ENCODE measurements at places on chromosomes 12 and 14.

- DNase-seq, result no peak
These were observed 89.0 kb downstream of the RFX4 start for GRCh38 chr12:106671840-106672239.

DNA sequence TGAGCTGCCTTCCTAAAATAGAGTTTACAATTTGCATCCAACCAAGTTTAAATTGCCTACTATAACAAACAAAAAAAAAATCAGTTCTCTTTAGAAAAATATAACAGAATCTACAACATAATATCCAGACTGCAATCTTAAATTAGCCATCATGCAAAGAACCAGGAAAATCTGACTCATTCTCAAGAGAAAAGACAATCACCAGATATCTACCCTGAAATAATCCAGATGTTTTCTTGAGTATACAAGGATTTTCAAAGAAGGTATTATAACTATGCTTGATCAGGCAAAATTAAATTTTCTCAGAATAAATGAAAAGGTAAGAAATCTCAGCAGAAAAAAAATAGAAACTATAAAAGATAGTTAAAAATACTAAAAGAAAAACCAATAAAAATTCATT, 115.6 kb downstream of the CCER1 start:
- DNase-seq, result no peak

DNA sequence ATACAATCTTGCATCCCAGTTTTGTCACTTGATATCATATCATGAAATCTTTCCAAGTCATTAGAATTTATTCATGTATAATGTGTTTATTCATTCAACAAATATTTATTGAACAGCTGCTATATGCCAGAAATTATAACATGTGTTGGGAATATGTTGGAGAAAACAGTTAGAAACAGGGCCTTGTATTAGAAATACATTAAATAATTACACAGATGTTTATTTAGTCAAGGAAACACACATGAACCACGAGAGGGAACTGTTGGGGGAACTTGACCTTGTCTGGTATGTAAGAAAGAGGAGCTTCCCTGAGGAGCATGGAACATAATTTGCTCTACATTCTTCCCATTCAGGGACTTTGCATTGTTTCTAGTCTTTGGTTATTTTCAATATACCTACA, 191.7 kb upstream of the FRMD6 start:
- DNase-seq, result no peak

GRCh38 chr12:12519354-12519998, 43.2 kb downstream of the DUSP16 start:
- DNase-seq, result no peak

DNA sequence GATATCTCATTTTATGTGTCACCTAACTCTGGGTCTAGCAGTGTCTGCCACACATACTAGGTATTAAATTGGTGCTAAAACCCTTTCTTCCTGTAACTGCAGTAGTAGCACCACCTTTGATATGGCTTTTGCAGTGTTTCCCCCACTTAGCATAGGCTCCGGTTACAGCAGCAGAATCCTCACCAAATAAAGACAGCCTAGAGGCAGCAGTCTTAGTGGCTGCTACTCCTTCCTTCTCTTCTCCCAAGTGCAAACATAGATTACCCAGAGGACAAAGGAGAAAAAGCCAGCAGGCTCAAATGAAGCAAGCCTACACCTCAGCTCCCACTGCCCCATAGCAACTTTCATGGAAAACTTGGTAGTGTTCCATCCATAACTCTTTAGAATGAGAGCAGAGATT, 30.1 kb upstream of the ABCC9 start:
- no peak for DNase-seq

DNA sequence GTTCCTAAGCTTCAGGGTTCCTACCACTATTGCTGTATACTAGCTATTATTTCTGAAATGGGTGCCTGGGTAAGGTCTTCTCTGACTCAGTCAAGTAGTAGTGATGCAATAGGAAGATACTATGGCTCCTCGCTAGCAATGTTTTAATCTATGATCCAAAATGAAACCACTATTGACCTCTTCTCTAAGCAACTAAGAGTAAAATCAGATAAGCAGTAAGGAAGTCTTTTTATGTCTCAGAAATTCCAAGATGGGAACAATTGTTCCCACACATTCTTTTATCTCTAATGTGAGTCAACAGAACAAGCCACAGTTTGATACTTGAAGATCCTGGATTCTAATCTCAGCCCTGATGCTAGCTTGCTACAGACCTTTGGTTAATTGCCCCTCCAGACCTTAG, 45.1 kb downstream of the AREL1 start:
- DNase-seq, result no peak

DNA sequence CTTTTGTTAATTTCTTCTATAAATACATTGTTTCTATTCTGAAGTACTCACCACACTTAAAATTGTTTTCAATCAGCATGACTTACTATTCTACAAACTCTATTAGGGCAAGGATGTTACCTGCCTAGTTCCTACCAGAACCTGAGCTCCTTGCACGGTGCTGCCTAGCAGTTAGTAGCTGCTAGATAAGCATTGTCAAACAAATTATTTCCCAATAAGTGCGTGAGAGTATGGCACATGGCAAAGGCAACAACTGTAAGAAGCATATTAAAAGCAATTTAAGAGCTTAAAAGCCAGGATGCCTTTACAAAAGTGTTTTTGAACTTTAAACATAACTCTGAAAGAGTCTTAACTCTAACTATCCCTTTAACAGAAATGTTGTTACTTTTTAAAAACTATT, 8.2 kb upstream of the LYZ start:
- no peak for DNase-seq

GRCh38 chr14:87994974-87995373, 2.0 kb upstream of the GALC start:
- DNase-seq, result no peak

DNA sequence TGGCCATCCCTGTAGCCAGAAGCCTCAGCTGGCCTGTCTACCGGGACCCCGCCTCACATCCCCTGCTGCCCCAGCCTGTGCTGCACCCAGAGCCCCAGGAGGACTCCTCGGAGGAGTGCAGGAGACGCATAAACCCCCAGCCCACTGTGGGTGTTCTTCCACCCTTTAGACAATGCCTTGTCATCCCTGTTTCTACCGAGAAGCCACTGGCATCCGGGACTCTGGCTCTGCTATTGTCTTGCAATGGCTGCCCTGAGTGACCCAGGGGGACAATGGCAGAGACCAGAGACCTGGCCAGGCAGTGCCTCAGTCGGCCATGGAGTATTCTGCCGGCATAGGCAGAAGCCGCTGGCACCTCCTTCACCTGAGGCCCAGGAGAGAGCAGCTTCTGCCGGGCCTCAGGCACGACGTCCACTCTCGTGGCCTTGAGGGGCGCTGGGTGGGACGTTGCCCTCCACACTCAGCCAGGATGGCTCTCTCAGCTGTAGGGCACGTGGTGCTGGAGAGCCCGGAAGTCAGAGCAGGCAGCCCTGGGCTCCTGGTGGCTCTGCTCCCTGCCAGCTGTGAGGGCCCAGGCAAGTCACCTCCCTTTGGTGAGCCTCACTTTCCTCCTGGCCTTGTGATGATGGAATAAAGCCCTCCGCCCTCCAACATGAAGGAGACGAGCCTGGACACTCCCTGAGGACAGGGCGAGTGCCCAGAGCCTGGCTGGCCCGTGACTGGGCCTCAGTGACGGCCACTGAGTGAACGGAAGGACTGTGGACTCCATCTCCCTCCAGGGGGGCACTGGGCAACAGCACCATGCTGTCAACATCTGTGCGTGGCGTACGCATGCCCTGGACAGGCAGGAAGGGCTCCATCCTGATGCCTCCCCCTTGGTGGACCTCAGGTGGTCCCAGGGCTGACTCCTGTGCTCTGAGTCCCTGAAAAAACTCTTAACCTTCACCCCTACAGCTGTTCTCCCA, 41.0 kb downstream of the TRAFD1 start:
- DNase-seq, result no peak

- DNase-seq, result no peak
These were observed 334.0 kb upstream of the PRICKLE1 start for GRCh38 chr12:42923583-42923982.

- DNase-seq, result no peak
These were observed 11.6 kb upstream of the SYNDIG1L start for GRCh38 chr14:74437496-74438053.

DNA sequence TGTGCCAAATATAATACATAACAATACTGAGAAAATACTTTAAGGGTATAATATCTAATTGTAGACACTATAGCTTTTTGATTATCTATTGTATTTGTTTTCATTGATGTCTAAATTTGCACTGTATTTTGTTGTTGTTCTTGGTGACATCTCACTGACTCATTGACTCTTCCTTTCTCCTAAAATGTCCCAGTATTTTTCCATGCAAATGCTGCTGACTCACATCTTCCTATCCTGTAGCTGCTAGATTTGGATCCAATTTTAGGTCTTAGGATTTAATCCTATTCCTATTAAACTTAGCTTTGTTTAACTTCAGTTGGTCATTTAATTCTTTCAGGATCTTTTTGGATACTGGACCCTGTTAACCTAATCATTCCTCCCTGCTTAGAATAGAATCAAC, 148.5 kb downstream of the TMTC2 start:
- DNase-seq, result no peak

- DNase-seq, result no peak
These were observed 95.8 kb upstream of the SLC35F4 start for GRCh38 chr14:57961786-57962060.

DNA sequence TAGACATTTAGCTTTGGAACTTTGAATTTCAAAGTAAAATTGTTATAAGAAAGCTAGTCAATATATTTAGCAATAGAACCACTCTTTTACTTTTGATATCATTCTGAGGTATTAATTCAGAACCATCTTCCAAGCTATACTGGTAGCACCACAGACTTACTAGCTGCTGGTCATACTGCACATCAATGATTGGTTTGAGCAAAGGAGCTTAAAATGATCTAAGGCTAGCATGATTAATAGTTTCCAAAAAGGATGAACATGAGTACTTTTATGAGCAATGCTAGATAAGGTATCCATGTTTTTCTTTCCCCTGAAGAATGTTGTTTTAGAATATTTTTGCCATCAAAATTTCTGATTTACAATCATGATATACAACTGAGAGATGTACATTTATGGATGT, 17.2 kb downstream of the CNIH1 start:
- DNase-seq, result no peak

- DNase-seq, result no peak
These were observed 76.6 kb downstream of the RASSF9 start for GRCh38 chr12:85759623-85760022.

DNA sequence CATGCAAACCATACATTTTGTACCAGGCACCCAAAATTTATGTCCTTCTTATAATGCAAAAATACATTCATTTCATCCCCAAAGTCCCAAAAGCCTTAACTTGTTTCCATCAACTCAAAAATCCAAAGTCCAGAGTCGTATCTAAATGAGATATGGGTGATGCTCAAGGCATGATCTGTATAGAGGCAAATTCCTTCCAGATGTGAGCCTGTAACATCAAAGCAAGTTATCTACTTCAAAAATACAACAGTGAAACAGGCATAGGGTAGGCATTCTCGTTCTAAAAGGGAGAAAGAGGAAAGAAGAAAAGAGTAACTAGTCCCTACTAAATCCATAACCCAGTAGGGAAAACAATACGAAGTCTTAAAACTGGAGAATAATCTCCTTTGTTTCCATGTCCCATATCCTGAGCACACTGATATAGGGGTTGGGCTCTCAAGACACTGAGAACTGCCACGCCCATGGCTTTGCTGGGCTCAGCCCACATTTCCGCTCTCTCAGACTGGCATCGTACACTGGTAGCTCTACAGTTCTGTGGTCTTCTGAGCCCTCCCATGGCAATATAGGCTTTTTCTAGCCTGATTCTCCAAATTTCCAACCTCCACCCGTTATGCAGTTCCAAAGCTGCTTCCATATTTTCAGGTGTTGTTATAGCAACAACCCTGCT, 232.8 kb downstream of the TMTC2 start:
- DNase-seq, result no peak

DNA sequence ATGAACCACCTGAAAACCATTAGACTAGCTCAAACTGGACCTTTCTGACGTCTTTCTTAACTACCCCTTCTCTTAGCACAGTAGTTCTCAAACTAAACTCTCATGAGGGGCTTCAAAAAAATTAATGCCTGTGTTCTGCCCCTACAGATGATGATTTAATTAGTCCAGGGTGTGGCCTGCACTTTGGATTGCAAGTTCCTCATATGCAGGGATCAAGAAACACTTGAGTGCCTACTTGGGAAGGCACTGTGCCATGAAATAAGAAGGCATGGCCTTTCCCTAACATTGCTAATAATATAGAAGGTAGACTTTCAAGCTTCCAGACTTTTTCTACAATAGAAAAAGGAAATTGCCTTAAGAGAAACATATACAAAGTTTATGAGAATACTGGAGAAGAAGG, 22.8 kb upstream of the KLHDC2 start:
- no peak for DNase-seq

- no peak for DNase-seq
These were observed 295.0 kb downstream of the RMST start for GRCh38 chr12:97757481-97758193.

- DNase-seq, result no peak
These were observed 118.7 kb upstream of the MDM1 start for GRCh38 chr12:68450947-68451260.

GRCh38 chr14:98542316-98542715, 729.7 kb downstream of the BCL11B start:
- DNase-seq, result no peak

DNA sequence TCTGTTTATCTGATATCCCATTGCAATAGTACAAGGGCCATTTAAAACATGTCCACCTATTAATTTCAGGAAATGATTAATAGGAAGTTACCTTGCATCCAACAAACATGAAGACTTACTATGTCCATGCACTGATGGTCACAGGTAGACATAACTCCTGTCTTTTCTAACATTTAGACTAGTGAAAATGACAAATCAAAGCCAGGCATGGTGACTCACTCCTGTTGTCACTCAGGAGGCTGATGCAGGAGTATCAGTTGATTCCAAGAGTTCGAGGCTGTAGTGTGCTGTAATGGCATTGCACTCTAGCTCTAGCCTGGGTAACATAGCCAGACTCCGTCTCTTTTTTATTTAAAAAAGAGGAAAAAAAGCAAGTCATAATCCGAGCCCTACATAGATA, 14.8 kb downstream of the HSP90B1 start:
- DNase-seq, result no peak

- no peak for DNase-seq
These were observed 59.3 kb upstream of the CCDC91 start for GRCh38 chr12:28130625-28131598.

- no peak for DNase-seq
These were observed 103.1 kb downstream of the EML1 start for GRCh38 chr14:99896361-99896760.

DNA sequence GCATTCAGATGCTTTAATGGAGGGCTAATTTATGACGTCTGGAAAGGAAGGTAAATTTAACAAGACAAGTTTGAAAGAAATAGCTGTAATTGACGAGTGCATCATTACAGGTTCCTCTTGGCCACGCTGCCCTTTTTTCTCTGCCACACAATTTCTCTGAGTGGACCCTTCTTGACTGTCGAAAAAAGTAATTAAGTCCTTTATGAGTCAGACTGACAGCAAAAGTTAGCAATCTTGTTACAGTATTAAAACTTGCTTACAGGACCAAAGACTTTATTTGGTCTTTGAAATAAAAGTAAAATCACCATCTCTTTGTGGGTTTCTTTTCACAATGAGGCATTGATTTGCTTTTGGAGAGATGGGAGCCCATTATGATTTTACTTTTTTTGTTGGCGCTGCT, 42.6 kb downstream of the SAMD4A start:
- no peak for DNase-seq

Data from amygdala (tissue), 56 donors.